ENCODE measurements at places on chromosomes 5 and 9. TPM values are rescaled to one million over a fixed set of nuclear protein-coding genes. Genes with fewer than 3 reads are reported as not detected.

SLC35D2 gene
- 4.3 TPM for total RNA-seq

SLC24A2 gene
- total RNA-seq: not detected

TERT gene
- 0.44 TPM for total RNA-seq

LECT2 gene
- not detected for total RNA-seq

SLC34A3 gene
- total RNA-seq: not detected

GPR150 gene
- total RNA-seq: 0.83 TPM

GRIA1 gene
- not detected for total RNA-seq

ACOT12 gene
- not detected for total RNA-seq

SPINK4 gene
- not detected for total RNA-seq

DNA sequence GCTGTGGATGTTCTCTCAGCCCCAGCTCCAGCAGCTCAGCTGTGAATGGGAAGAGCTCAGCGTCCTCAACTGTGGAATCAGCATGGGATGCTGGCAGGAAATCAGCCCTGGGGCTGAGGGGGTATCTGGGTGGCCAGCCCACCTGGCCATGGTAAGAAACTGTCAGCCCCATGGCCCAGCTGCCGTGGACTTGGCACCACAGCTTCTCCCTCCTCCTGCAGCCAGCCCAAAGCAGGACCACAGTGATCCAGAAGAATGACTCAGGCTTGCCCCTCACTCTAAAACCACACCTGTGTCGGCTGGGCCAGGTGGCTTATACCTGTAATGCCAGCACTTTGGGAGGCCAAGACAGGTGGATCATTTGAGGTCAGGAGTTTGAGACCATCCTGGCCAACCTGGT lies 48.0 kb downstream of the SAR1B start:
- no peak for DNase-seq

DNA sequence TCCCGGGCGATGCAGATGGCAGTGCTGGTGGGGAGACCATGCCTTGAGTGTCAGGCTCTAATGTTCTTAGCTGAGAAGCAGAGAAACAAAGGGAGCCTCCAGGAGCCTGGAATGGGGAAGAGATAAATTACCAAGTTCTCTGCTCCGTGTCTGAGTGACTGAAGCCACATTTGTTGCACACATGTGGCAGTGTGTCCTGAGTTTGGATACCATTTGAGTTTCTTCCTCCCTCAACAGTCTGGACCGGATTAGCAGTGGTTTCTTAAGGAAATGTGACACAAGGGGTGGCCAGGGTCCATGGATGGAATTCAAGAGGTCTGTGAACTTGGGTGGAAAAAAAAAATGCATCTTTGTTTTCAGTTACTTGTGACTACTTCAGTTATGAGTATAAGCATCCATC lies 50.7 kb upstream of the GARNL3 start:
- DNase-seq: no peak

DNA sequence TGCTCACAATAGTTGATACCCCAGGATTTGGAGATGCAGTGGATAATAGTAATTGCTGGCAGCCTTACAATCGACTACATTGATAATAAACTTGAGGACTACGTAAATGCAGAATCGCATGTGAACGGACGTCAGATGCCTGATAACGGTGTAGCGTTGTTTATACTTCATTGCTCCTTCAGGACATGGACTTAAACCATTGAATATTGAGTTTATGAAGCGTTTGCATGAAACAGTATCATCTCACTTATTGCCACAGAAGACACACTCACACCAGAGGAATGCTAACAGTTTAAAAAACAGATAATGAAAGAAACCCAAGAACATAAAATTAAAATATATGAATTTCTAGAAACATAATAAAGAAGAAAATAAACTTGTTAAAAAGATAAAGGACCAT lies 101.6 kb downstream of the GABBR2 start:
- DNase-seq: no peak

- DNase-seq: no peak
Measured at GRCh38 chr5:172685091-172685490, 44.0 kb downstream of the NEURL1B start.

- DNase-seq: no peak
Measured at GRCh38 chr9:94645901-94646300, 6.6 kb upstream of the FBP1 start.

DNA sequence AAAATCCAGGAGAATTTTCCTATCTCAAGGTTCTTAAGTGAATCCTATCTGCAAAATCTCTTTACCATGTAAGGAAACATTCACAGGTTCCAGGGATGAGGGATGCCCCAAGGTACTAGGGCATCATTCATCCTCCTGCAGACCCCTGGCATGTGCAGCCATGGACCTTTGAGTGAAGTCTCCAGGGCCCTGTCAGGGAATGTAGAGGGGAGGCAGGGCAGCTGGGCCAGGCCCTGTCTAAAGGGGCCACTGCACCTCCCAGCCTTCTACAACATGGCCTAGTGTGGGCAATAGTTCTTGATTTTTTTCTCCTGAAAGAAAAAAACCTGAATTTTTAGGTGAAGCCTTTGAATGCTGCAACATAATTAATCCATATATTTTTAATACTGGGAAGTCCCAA lies 63.3 kb downstream of the SEMA4D start:
- no peak for DNase-seq

DNA sequence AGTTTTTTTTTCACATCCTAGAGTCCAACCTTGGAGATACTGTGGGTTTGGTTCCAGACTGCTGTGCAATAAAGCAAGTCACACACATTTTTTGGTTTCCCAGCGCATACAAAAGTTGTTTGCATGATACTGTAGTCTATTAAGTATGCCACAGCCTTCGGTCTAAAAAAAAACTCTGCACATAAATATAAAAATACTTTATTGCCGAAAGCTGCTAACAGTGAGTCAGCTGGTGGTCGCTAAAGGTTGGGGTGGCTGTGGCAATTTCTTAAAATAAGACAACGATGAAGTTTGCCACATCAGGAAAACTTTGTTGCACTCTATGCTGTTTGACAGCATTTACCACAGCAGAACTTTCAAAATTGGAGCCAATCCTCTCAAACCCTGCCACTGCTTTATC lies 37.4 kb downstream of the UBQLN1 start:
- no peak for DNase-seq

DNA sequence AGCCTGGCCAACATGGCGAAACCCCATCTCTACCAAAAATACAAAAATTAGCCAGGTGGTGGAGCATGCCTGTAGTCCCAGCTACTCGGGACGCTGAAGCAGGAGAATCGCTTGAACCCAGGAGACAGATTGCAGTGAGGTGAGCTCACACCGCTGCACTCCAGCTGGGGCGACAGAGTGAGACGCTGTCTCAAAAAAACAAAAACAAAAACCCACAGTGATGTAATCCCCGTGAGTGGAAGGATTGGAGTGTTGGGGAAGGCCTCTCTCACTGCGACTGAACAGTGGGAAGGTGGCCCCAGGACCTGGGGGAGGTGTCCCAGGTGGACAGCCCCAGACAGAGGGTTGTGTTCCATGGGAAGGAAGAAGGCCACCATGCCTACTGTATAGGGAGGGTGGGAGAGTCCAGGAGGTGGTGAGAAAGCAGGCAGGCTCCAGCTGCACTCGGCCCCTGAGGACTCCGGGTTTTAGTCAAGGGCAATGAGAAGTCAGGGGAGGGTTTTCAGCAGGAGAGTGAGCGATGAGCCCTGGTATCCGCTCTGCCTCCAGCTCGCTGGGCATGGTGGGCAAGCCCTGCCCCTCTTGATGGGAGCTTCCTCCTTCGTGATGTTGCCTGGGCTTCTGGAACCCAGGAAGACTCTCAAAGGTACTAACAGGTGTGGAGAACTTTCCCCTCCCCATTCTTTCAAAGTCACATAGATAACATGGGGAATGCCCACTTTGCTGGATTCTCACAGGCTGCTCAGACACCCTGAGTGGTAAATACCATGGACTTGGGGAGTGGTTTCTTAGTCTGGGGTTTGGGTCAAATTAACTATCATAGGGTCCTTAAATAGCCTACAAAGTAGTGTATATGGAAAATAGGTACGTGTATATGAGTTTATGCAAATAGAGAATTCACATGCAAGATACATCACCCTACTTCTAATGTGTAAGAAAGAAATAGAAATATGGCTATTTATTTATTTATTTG lies 74.7 kb downstream of the PPARGC1B start:
- DNase-seq: no peak

GRCh38 chr5:137220523-137220927 lies 278.6 kb downstream of the SPOCK1 start:
- DNase-seq: no peak

DNA sequence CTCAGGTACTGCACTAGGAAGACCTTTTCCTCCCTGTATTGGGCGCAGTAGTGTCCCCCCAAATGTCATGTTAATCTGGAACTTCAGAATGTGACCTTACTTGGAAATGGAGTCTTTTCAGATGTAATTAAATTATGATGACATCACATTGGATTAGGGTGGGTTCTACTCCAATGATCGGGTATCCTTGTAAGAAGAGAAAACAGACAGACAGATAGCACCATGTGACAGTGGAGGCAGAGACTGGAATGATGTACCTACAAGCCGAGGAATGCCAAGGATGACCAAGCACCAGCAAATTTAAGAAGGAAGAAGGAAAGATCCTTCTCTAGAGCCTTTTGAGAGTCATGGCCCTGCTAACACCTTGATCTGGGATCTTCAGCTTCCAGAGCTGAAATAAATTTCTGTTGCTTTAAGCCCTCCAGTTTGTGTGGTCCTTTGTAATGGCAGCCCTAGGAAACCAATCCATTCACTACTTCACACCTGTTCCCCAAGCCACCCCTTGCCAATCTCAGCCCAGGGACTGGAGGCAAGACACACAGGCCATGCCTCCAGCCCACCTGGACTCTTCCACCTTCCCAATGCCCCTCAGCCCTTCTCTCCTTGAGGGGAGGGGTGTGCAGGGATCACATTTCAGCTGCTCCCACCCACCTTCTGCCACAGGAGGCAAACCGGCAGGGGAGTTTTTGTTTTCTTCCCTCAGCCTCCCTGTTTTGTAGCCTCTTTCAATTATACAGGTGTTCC lies 1.6 kb downstream of the CCNJL start:
- no peak for DNase-seq

- no peak for DNase-seq
Measured at GRCh38 chr9:6545017-6545691, 100.4 kb downstream of the GLDC start.

DNA sequence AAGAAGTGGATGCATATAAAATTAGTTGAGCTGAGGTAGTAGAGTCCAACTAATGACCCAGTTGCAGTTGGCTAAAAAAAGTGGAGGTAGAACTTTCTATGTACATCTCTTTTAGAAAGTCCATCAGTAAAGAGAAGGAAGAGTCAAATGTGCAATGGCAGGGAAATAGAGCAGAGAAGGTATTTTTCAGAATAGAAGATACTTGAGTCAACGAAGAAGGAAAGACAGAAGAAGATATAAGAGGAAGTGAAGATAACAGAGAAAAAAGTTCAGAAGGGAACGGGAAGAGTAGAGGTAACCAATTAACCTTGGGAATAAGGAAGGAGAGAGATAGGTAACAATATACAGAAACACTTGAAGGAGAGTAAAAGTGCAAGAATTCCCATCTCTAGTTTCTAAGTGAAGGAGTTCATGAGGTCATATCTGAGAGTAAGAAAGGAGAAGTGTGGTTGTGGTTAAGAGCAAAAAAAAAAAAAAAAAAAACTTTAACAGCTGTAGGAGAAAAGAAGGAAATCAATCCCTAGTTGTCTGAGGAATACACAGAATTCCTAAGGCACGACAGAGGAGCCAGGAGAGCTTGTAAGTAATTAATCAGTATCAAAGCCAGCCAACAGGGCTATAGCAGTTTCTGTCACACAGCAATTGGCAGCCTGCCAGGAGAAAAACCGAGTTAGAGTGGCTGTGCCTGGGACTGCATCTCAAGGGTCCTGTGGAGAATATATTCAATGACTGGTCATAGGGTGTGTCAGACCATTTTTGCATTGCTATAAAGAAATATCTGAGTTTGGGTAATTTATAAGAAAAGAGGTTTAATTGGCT lies 61.0 kb downstream of the ARL15 start:
- DNase-seq: no peak

- DNase-seq: no peak
Measured at GRCh38 chr9:108196332-108197007, 659.3 kb downstream of the ACTL7B start.

DNA sequence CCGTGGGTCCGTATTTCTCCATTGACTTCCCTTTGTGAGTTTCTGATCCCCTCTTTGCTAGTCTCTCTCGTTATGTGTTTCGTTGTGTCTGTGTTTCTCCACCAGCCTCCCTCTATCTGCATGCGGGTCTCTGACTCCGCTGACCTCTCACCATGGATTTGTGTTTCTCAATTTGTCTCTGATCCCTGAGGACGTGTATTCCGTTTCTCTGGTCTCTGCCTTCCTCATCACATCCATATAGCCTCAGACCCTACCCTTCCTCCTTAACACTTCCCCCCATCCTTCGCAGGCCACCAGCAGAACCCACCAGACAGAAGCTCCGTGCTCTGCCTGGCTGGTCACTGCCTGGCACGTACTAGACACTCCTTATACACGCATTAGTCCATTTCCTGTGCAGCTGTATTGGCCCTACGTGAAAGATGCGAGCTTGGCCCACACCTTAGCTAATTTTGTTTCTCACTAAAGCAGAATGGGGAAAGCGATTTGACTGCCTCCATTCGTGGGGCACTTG lies 631 bp downstream of the B4GALT7 start:
- DNase-seq: peak; percentile 33

- no peak for DNase-seq
Measured at GRCh38 chr9:126456441-126457174, 130.0 kb downstream of the MVB12B start.

- DNase-seq: no peak
Measured at GRCh38 chr5:151497391-151498002, 50.1 kb downstream of the SLC36A1 start.

DNA sequence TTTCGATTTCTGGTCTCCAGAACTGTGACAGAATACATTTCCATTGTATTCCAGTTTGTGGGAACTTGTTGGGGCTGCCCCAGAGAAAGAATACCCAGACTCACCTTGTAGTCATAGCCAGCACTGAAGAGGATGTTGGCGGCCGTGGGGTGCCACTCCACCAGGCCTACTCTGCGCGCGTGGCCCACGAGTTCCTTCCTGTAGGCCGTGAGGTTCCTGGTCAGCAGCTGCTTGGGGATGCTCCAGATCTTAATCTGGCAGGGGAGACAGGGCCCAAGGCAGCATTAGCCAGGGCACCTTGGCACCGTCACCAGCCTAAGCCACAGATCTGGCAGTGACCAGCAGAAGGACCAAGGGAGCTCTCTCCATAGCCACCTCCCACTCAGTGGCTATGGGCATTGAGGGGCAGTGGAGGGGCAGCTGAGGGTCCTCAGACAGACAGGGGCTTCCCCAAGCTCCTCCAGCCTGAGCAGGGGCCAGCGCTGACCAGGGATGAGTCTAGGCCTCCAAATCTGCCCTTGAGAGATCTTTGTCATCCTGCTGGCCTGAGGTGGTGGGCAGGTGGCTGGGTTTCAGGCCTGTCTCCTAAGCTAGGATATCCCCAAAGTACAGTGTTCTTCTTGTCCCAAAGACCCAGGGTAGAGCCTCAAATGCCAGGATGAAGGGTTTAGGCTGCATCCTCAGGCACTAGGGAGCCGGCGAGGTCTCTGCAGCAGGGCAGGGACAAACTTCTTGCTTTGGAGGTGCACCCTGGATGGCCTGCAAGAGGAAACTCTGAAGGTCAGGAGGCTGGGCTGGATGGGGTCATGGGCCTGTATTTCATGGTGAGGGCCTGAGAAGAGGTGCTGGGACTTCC lies 15.9 kb upstream of the TRIM14 start:
- no peak for DNase-seq
